ENCODE measurements at places on chromosomes 5 and 9. TPM values are rescaled to one million over a fixed set of nuclear protein-coding genes. Genes with fewer than 3 reads are reported as not detected.
A peak's percentile ranks its signal among the peaks of the same experiment; 100 is the strongest.

DNA sequence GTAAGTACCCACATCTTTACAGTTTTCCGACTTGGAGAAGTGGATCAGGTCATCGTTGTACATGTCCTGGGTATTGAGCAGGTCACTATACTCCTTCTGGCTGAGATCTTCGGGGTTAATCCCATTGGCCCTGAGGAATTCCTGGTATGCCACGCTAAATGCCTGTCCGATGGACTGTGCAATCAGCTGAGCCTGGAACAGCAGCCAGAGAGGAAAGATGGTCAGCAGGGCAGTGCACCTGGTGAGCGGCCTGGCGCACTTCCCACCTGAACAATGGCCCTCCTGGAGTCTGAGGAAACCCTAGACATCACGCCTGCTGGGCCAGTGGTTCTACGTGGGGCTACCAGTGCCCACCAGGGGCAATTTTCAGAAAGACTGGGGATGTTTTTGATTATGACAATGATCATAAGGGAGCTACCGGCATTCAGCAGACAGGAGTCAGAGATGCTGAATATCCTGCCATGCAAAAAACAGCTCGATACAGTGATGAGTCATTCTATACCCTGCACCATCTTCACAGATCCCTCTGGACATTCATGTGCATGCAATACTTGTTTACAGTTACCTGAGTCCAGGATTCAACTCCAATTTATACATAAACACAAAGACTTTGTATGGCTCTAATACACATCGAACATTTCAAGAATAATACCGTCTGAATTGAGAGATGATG, 127.2 kb downstream of the ENTREP1 start:
- DNase-seq = no peak

GRCh38 chr5:170681013-170681433, 102.5 kb upstream of the GABRP start:
- DNase-seq = peak; percentile 79

- DNase-seq = no peak
Observed at GRCh38 chr5:140342287-140342686, 4.1 kb downstream of the HBEGF start.

- DNase-seq = no peak
Observed at GRCh38 chr5:158998793-158999325, 100.9 kb downstream of the EBF1 start.

- no peak for DNase-seq
Observed at GRCh38 chr5:89208811-89209210, 325.8 kb upstream of the MEF2C start.

Gene FBXW11
- polyA plus RNA-seq = 55.2 TPM

Gene PCDHB15
- polyA plus RNA-seq = 15.2 TPM

Gene PTPRD
- polyA plus RNA-seq = 106 TPM

Gene IL6ST
- 112 TPM for polyA plus RNA-seq
